ENCODE measurements at places on chromosomes 13 and 19. TPM values are rescaled to one million over a fixed set of nuclear protein-coding genes. Genes with fewer than 3 reads are reported as not detected.

Gene NKPD1
- total RNA-seq = 1.2 TPM

Gene HSPB6
- total RNA-seq = 0.18 TPM

Gene PRTN3
- not detected for total RNA-seq

Gene RFPL4A
- total RNA-seq = not detected

Gene FCGBP
- total RNA-seq = 0.32 TPM

Gene SIGLEC12
- total RNA-seq = not detected

Gene ATP4A
- 0.40 TPM for total RNA-seq

Gene APC2
- total RNA-seq = 1.1 TPM

Gene CYP4F8
- not detected for total RNA-seq

Gene TMC4
- total RNA-seq = 6.2 TPM

Gene GPR12
- not detected for total RNA-seq

Gene ZNF667
- not detected for total RNA-seq

Gene CRYL1
- 3.0 TPM for total RNA-seq

Gene SHISA2
- not detected for total RNA-seq

Gene PBX4
- total RNA-seq = 0.25 TPM

Gene SIGLEC8
- total RNA-seq = not detected

Gene SKA3
- total RNA-seq = 6.3 TPM

Gene NAPSA
- 2.3 TPM for total RNA-seq

Gene ONECUT3
- not detected for total RNA-seq

Gene URAD
- total RNA-seq = not detected

Gene ZNF222
- total RNA-seq = 1.7 TPM

Gene IL27RA
- 0.67 TPM for total RNA-seq

All from Karpas-422 (cell line).